ENCODE measurements at places on chromosomes 12 and 14.
A peak's percentile ranks its signal among the peaks of the same experiment; 100 is the strongest.

DNA sequence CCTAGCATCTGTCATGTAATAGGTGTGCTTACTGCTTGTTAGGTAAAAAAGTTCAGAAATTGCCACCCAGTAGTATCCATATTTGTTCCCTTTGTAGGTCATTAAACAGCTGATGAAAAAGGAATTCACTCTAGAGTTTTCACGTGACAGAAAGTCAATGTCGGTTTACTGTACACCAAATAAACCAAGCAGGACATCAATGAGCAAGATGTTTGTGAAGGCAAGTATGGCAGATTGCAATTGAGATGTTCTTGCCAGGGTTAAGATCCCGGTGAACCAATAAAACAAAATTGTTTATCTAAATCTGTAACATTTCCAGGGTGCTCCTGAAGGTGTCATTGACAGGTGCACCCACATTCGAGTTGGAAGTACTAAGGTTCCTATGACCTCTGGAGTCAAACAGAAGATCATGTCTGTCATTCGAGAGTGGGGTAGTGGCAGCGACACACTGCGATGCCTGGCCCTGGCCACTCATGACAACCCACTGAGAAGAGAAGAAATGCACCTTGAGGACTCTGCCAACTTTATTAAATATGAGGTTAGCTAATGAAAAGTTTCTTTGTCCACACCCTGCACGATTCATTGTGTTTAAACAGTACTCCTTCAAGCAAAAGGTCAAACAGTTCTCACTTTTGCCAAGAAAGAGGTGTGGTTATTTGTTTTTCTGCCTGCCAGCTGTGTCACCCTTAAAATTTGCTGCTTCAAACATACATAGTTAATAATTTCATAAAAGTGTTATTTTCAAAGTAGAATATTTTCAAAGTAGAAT, 58.3 kb downstream of the ATP2A2 start:
- DNase-seq = no peak

- DNase-seq = no peak
Observed at GRCh38 chr14:99545586-99545985, 58.4 kb downstream of the CCDC85C start.

- DNase-seq = no peak
Observed at GRCh38 chr12:1801303-1801975, 18.9 kb upstream of the LRTM2 start.

GRCh38 chr14:100568164-100568997, 18.8 kb downstream of the BEGAIN start:
- DNase-seq = peak; percentile 70

DNA sequence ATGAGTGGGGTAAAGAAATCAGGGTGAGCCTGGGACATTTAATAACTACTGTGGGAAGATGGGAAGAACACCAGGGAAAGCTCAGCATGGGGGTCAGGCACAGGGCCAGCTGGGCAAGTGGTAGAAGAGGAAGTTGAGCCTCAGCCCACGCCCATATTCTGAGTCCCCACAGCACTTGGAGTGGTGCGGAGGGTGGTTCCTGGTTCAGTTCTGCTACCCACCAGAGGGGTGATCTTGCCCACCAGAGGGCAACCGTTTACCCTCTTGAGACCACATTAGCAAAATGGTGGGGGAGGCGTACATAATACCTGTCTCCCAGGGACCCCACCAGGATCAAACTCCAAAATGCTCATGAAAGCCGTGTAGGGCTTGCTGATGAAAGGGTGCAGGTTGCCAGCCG, 16.8 kb upstream of the ANKRD33 start:
- no peak for DNase-seq

- no peak for DNase-seq
Observed at GRCh38 chr12:132375747-132376463, 46.5 kb upstream of the GALNT9 start.

- peak; percentile 11 for DNase-seq
Observed at GRCh38 chr12:67141296-67142018, 127.7 kb upstream of the CAND1 start.

DNA sequence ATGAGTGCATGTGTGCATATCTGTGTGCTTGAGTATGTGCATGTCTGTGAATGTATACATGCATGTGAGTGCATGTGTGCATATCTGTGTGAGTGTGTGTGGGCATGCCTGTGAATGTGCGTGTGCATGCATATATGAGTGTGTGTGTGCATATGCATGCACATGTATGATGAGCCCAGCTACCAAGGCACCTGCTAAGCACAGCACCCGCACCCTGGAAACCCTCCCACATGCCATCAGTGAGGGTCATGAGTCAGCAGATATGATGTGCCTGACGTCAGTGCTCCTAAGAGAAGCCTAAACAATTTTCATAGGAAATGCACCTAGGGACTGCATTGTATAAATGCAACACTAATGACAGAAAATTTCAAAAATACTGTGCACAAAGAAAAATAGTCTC, 151.1 kb downstream of the KIF26A start:
- DNase-seq = no peak

Data from iPS-NIHi11 (cell line).